ENCODE measurements at places on chromosomes 13 and 19.

- no peak for DNase-seq
Observed at GRCh38 chr13:49550942-49551644, 34.3 kb downstream of the RCBTB1 start.

GRCh38 chr19:15469513-15470297 lies 5.4 kb upstream of the RASAL3 start:
- DNase-seq: no peak

DNA sequence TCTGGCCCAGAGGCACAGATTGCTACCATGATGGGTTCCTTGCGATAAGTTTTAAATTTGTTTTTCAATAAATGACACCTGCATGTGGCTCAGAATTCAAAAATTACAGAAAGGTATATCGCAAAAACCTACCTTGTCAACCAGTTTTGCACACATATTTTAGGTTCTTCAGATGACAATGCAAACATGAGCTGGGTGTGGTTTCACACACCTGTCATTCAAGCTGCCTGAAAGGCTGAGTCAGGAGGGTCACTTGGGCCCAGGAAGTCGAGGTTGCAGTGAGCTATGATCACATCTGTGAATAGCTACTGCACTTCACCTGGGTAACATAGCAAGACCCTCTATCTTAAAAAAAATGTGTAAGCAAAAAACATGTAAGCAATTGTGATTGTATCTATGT lies 56.1 kb downstream of the DNM2 start:
- no peak for DNase-seq

- DNase-seq: no peak
Observed at GRCh38 chr19:309206-309565, 18.0 kb upstream of the PLPP2 start.

Data from nephron progenitor cell (in vitro differentiated cells).